Activated CD8-positive, alpha-beta memory T cell treated with anti-CD3 and anti-CD28 coated beads for 4 hours (primary cell): ENCODE measurements at places on chromosomes 1 and 21.

- DNase-seq: no peak
Observed at GRCh38 chr1:160394673-160395072, 5.7 kb upstream of the VANGL2 start.

DNA sequence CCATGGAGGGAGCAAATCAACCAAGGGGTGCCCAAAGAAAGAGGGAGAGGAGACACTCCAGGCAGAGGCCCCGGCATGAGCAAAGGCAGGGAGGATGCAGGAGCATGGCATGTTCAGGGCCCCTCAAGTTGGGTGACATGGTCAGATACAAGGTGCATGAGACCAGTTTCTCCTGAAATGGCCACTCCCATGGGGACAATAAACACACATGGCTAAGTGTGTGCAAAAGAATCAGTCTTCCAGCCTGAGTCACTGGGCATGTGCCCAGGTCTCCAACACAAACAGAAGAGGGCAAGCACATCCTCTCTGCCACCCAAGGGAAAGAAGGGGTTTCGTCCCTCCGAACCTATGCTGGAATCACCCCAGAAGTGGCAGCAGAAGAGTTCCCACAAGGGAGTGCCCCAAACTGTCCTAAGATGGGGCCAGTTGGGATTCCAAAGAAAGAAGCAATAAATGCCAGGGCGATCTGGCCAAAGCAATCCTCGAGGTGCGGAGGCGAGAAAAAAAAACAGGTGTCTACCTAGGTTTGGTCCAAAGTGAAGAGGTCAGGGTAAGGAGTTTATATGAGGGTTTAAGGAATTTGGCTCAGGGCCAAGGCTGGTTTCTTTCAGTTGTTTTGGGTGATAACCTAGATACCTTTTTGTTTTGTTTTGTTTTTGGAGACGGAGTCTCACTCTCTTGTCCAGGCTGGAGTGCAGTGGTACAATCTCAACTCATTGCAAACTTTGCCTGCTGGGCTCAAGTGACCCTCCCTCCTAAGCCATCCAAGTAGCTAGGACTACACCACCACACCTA, 13.2 kb downstream of the CASP9 start:
- no peak for DNase-seq

- no peak for DNase-seq
Observed at GRCh38 chr1:36696261-36696940, 213.7 kb upstream of the CSF3R start.

DNA sequence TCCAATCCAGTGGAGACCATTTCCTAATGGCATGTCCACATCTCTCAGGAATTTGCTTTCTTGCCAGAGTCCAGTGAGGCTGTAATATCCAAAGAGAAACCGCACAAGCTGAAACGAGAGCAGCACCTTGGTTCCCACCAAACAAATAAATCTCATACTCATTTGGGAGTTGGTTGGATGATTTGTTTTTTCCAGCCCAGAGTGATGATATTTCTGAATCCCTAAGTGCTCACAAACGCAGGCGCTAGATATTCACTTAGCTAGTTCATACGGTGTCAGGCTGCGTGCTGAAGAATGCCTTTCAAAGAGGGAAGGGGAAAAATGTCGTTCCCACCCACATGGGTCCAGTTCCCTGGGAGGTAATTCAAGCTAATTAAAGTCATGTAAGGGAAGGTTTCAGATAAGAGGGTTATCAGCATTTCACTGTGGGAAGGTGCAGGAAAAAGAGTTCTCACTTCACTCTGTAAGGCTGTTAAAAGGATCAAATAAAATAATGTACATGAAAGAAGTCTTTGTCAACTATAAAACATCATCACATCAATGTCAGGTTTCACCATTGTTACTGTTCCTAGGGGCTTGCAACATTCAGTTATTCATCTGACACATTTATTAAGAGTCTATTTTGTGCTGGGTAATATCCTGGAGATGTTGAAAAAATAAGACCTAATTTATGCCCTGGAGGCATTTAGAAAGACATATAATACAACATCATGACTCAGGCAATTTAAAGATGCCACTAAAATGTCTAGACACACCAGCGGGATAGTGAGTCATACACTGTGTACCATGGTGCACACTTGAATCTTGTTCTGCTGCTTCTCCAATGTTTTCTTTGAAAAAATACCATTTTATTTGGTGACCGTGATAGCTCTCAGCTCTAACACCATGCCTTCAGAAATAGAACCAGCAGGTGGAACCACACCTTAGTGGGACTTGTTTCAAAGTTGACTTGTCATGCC, 19.3 kb downstream of the DPT start:
- no peak for DNase-seq

GRCh38 chr1:176765608-176766007, 302.6 kb downstream of the PAPPA2 start:
- DNase-seq: no peak

DNA sequence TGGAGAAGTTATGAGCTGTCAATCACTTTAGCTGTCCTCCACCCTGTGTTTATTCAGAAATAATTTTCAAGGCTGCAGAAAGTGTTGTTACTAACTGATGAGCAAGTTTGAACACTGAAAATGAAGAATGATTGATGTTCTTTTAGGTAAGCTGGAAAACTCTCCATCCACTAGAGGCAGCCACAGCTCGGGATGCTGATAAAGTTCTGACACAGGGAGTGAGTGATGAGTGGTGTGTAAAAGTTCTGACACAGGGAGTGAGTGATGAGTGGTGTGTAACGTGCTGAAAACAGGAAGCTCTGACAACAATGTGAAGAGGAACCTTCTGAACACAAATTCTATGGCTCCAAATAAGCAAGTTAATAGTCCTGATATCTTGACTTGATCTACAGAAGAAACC, 197.5 kb upstream of the PTBP2 start:
- DNase-seq: no peak

DNA sequence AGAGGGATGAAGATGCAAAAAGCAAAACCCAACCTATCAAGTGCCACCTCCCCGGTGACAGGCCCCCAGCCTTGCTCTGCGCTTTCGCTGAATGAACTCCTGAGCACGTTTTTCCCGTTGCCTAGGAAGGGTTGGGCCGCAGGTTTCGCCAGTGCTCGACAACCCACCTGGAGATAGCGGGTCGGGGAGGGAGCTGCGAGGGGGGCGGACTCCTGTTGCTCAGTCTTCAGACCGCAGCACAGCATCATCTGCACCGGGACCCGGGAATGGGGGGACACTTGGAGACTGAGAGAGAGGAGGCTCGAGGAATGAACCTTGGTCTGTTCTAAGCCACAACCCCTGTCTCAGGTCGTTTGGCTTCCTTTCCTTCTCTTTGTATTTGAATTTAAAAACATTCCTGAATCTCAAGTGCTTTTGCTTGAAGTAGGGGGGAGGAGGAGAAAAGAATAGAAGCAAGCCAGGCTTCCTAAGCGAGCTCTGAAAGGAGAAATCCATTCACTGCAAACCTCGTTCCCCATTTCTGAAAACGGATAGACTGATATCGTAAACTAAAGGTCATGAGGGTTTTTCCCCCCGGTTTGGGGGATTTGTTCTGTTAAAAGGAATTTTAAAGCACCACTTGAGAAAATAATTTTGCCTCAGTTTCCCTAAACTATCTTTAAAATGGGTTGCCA, 1.2 kb downstream of the AK5 start:
- DNase-seq: no peak

DNA sequence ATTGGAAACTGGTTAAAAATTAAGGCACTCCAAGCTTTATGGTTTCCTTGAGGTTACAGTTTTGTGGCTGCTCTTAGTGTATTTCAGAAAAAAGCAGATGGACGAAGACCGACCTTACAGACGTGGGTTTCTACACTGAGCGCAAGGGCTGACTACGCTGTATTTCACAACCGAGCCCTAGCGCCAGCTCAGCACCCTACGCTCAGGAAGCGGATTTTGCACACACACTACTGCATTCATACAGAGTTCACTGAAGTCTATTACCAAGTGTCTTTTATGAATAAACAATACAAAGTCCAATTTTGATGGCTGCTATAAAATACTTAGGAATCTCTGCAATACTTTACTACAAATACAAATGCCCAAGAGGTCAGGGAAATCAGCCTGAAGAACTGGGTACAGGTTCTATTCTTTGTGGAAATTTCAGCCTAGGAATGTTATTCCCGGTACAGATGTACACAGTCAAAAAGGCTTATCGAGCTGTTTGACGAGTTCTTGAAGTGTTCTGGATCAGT, 23.8 kb downstream of the PTTG1IP start:
- DNase-seq: no peak

- no peak for DNase-seq
Observed at GRCh38 chr1:6137758-6138157, 42.4 kb downstream of the CHD5 start.

DNA sequence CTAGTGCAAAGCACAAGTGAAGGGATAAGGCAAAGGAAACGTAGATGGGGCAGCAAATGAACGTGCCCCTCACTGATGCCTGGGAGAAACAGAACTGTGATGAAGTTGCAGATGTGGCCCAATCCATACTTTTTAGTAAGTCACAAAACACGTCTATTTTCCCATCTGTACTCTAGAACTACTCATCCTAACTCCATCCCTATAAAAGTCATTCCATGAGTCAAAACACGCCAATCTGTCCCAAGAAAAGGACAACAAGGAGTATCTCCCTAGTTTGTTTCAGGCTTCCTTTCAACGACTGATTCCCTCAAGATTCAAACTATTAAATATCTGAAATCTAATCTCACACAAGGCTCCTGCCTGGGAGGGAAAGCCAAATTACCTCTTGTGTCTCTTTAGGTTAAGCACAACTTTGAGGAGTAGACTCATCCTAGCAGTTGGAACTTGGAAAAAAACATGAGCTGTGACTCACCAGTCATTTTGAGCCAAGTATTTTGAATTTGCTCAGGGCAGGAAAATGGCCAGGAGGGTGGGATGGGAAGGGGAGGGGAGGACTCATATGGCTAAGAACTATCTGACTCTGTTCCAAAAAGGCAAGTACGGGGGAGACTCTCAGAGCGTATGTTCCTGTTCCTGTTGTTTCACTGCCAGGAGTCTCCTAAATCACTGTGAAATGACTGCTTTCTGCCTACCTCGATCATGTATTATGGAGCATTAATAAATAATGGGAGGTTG, 214.5 kb upstream of the CAMK1G start:
- DNase-seq: no peak

GRCh38 chr1:196678510-196678884, 26.7 kb downstream of the CFH start:
- no peak for DNase-seq

- no peak for DNase-seq
Observed at GRCh38 chr1:20429296-20429695, 56.7 kb downstream of the CAMK2N1 start.

- no peak for DNase-seq
Observed at GRCh38 chr21:45640888-45641479, 2.5 kb upstream of the PCBP3 start.

DNA sequence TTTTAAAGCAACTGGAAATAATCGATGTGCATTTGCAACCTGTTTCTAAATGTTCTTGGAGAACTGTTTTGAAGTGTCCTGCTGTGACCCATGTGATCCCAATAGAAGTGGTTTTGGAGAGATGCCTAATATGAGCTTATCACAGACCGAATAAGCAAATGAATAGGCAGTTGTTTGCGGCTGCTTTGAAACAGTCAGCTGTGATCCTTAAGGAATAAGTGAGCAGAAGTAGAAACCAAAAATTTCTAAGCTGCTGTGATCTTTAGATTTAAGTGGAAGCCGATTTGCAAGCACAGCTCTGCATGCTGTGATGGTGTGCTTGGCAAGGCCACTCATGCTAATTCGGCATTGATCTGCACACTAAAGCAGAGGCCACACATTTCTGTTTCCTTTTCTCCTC, 329.5 kb upstream of the DUSP10 start:
- DNase-seq: no peak

- no peak for DNase-seq
Observed at GRCh38 chr21:43866659-43867331, 1.8 kb downstream of the AGPAT3 start.

GRCh38 chr1:193270996-193271395, 84.6 kb upstream of the B3GALT2 start:
- DNase-seq: no peak

DNA sequence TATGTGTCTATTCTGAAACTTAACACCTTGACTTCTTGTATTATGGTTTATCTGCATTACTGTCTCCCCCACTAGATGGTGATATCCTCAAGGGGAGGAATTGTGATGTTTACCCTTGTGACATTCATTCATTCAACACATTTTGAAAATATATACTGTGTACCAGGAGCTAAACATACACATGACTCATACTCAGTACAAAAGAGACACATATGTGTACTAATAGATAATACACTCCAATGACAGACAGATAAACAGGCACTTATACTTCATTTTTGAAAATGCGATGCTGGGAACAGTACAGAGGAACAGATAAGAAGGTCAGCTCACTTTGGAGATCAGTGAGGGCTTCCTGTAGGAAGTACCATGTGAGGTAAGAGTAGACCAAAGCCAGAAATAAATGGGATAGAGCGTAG, 8.9 kb upstream of the RAB3GAP2 start:
- DNase-seq: no peak

- no peak for DNase-seq
Observed at GRCh38 chr1:4611563-4612341, 42.7 kb upstream of the AJAP1 start.

GRCh38 chr1:79074975-79075374, 68.4 kb upstream of the ADGRL4 start:
- DNase-seq: no peak

- DNase-seq: peak; percentile 50
Observed at GRCh38 chr1:244918421-244919319, 54.3 kb upstream of the HNRNPU start.

GRCh38 chr1:224435318-224435763, 744 bp upstream of the WDR26 start:
- no peak for DNase-seq

DNA sequence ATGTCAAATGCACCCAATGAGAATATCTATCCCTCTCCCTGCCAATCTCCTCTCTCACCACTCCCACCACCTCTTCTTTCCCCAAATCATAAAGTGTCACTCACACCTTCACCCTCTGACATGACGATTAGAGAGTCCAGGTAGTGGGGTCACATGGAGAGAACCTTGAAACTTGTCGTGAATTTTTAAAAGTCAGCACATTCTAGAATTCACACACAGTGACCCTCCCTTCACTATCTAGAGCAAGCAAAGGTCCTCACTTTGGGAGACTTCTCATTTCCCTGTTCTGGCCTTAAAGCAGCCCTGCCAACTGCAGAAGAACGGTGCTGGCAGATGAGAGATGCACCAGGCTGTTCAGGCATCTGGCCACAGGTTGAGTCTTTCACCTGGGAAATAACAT, 61.9 kb downstream of the CD34 start:
- DNase-seq: no peak

- no peak for DNase-seq
Observed at GRCh38 chr1:67627906-67628305, 57.1 kb upstream of the GADD45A start.

- DNase-seq: no peak
Observed at GRCh38 chr1:2564815-2565374, 8.7 kb downstream of the TNFRSF14 start.

- no peak for DNase-seq
Observed at GRCh38 chr1:52404975-52405338, 555 bp downstream of the PRPF38A start.

GRCh38 chr1:108646265-108646647, 14.6 kb downstream of the HENMT1 start:
- no peak for DNase-seq

- no peak for DNase-seq
Observed at GRCh38 chr1:59693406-59693805, 121.3 kb upstream of the HOOK1 start.
